ENCODE measurements at places on chromosomes 12 and 14.

DNA sequence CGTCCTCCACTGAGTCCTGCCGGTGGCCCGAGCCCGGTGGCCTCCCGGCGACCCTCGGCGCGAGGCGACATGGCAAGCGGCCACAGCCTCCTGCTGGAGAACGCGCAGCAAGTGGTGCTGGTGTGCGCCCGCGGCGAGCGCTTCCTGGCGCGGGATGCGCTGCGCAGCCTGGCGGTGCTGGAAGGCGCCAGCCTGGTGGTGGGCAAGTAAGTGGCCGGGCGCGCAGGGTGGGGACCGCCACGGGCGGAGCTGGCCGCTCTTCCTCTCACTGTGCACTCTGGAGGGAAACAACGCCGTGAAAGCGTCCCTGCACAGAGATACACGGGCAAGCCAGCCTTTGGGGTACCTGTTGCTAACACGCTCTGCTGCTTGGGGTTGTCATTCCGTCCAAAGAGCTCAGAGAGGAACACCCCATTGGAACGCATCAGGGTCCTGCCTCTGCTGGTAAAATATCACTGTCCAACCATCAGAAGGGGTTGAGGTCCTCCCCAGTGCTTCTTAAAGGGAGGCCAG is at the start of gene AMDHD1:
Gene AMDHD1 (plus strand): TSS at position 2 of the 513 bp plus-strand sequence. CDS start 68 bp downstream, at position 70.
- no peak for DNase-seq

GRCh38 chr12:6469609-6470374 is 685 bp downstream of the VAMP1 start:
- no peak for DNase-seq

- no peak for DNase-seq
Observed at GRCh38 chr12:39074063-39074462, 168.7 kb upstream of the CPNE8 start.

GRCh38 chr12:1668833-1669543 is 21.9 kb upstream of the ADIPOR2 start:
- no peak for DNase-seq

- no peak for DNase-seq
Observed at GRCh38 chr14:100649173-100649519, 61.9 kb upstream of the BEGAIN start.

- no peak for DNase-seq
Observed at GRCh38 chr12:21631367-21631766, 26.3 kb downstream of the LDHB start.
